NCI-H226 (cell line): ENCODE measurements at places on chromosomes 1 and 21.

DNA sequence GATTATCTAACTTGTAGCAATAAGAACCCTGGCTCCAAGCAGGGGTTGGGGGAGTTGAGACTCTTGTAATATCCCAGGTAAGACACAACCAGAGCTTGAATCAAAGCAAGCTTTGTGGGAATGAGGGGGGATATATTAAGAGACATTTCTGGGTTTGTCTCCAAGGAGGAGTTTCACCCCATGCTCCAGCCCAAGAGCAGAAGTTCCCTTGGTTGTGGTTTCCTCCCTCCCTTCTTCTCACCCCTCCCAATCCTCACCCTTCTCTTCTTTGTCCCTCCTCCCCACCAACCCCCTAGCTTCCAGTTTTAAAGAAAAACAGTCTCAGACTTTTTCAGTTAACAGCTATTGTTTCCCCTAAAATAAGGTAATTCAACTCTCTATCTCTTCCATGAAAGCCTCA lies 11.9 kb downstream of the TRAF3IP3 start:
- no peak for DNase-seq

DNA sequence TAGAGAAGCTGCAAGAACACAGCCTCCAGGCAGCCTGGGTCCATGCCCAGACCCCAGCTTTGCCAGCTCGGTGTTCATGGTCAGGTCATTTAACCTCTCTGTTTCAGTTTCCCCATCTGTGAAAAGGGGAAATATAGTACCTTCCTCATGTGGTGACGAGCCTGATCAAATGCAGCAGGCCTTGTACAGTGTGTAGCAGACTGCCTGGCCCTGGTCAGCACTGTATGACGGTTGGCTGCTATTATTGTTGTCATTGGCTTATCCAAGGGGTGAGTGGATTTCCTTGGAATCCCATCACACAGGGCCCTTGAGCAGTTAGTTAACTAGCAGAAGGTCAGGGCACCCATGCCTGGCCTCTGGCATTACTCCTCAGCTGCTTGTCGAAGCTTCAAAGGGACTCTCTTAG lies 6.6 kb upstream of the TMEM51 start:
- DNase-seq, result no peak

DNA sequence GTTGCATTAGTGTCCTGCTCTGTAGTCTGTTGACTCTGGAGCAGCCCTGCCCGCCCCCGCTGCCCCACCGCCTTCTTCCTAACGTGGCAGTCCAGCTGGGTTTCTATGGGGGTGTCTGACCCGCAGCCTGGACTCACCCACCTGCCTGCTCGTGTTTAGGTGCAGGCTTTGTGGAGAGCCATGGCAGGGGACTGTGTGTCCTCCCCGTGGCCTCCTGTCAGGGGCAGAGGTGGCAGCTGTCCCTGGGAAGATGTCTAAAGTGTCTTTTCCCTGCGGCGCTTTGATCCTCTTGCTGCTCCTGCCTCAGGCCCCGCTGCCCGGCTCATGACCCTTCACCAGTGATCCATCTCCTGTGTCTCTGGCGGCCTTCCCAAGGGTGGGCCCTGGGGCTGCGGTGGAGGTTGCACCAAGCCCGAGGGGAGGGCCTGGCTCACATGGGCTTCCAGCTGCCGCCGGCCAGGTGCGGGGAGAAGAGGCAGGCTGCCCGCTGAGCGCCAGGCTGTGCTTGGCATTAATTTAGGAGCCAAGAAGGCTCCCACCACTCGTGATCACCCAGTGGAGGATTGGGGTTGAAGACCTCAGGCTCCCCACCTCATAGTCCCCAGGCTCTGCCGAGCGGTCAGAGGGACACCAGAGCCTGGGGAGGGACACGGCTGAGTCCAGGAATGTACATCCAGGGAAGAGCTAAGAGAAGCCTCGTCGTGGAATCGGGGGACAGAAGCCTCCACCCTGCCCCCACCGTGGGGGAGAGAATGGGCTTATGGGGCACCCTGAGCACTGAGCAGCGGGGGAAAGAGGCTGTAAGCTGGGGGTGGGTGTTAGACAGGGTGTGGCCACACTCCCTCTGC lies 44.1 kb downstream of the COL18A1 start:
- no peak for DNase-seq

DNA sequence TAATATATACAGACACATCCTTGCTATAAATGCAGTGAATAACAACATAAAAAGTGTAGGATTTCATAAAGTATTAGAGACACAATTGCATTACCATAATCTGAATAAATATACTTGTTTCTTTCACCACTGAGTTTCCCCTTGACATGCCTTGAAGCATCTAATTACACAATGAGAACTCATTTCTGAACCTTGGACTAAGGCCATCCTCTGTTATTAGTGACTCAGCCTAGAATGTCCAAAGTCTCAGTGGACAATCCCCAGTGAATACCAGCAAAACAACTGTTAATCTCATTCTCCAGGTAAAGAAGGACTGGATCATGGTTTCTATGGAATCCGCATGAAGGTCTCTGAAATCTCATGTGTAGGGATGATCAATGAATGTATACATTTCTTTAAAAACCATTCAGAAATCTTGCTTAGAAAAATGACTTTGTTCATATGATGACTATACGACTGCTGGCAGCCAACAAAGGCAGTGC lies at the start of gene OR2L5:
OR2L5 (plus strand) TSS at position 432 of the 482 bp plus-strand sequence. CDS start 8,288 bp downstream, outside the sequence.
- no peak for DNase-seq

DNA sequence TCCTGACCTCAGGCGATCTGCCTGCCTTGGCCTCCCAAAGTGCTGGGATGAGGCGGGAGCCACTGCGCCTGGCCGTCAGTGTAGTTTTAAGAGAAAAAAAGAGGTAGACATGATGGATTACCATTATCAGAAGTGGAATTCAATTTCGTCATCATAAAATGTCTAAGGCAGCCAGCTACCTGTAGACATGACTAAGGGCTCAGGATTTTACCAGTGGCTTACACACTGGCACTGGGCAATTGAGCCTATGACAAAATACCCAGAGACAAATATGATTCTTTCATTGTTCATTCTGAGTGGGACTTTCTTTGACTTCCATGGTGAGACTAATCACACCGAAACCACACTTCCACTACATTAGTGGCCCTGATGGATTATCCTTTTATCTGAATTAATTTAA lies 181.5 kb downstream of the GABPA start:
- DNase-seq, result peak; percentile 91

GRCh38 chr1:59638231-59638711 lies 176.5 kb upstream of the HOOK1 start:
- peak; percentile 8 for DNase-seq

GRCh38 chr1:168759077-168759476 lies 30.1 kb upstream of the DPT start:
- DNase-seq, result no peak

- DNase-seq, result peak; percentile 19
Observed at GRCh38 chr21:42080788-42081083, 9.6 kb downstream of the UMODL1 start.

DNA sequence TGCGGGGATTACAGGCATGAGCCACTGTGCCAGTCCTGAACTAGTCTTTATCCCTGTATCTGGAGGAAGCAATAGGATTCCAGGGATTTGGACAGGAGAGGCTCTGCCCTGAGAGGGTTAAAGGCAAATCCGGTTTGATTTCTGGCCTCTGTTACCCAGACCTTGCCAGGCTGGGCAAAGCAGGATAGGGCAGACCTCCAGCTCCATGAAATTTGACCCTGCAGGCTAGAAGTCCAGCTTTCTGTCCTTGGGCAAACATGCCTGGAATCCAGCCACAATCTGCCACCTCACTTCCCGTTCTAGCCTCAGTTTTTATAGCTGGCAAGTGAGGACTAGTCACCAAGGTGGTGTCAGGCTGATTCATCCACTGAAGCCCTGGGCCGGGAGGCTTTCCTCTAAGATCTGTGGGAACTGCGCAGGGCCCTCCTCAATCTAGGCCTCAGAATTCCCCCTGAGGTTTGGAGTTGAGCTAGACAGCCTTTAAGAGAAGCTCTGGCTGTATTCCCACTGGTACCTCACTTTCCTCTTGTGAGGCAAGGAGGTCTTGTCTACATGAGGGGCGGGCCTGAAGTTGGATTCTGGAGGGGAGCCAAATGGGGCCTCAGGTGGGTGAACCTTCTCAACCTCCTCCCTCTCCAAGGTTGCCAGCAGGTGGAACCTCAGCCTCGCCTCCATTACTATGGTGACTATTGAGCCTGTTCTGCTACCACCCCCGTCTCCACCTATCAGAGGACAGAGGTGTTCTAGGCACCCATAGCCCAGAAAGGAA lies 7.0 kb upstream of the P3R3URF start:
- peak; percentile 99 for DNase-seq

GRCh38 chr1:185701650-185702049 lies 32.5 kb upstream of the HMCN1 start:
- DNase-seq, result no peak

GRCh38 chr1:243917177-243917862 lies 67.3 kb upstream of the AKT3 start:
- peak; percentile 66 for DNase-seq

DNA sequence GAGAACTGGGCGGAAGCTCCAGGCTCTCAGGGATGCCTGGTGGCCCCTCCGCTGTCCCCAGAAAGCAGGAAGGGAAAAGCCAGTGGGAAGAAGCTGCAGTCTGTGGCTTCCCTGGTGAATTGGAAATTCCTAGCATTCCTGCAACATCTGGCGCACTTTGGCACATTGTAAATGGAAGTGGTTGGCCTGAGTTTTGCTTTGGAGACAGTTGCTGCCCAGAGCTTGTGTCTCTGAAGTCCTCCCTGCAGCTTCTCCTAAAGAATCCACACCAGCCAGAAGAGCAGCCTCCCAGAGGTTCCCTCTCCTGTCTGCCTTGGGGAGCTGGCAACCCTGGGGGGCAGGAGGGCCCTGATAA lies 48.2 kb downstream of the ARHGEF10L start:
- peak; percentile 63 for DNase-seq

- no peak for DNase-seq
Observed at GRCh38 chr1:17161137-17161740, 42.0 kb upstream of the PADI2 start.

- DNase-seq, result no peak
Observed at GRCh38 chr1:221855156-221855555, 113.3 kb upstream of the DUSP10 start.

- DNase-seq, result no peak
Observed at GRCh38 chr1:27782950-27783349, 9.9 kb downstream of the STX12 start.

DNA sequence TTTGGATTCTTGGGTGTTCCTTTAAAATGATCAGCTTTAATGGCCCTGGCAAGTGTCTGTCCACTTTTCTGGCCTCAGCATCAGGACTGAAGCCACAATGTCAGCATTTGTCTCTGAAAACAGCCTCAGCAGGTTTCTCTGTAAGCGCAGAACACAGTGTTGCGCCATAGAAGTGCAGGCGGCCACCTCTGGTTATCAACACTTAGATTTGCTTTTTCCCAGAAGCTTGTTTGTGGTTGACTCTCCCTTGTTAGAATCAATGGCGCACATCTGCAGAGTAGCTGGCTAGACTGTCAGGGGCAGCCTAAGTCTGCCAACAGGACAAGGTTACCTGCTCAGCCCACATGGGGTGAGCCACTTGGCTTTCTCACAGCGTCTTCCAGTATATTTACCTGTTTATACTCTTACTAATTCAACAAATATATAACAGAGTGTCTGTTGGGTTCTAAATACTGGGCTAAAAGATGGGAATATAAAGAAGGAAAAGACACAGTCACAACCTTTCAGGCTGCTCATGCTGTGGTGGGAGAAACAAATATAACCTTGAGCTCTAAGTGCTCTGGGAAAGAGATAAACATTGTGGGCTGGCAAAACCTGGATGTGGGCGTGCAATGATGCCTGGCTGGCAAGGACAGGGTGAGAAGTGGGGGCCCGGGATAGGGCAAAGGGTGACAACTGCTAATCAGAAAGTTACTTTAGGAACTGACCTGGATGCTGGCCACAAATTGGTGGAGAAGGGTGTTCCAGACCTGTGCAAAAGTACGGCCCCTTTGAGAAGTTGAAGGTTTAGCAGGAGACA lies 149.3 kb upstream of the KIAA0040 start:
- DNase-seq, result no peak

DNA sequence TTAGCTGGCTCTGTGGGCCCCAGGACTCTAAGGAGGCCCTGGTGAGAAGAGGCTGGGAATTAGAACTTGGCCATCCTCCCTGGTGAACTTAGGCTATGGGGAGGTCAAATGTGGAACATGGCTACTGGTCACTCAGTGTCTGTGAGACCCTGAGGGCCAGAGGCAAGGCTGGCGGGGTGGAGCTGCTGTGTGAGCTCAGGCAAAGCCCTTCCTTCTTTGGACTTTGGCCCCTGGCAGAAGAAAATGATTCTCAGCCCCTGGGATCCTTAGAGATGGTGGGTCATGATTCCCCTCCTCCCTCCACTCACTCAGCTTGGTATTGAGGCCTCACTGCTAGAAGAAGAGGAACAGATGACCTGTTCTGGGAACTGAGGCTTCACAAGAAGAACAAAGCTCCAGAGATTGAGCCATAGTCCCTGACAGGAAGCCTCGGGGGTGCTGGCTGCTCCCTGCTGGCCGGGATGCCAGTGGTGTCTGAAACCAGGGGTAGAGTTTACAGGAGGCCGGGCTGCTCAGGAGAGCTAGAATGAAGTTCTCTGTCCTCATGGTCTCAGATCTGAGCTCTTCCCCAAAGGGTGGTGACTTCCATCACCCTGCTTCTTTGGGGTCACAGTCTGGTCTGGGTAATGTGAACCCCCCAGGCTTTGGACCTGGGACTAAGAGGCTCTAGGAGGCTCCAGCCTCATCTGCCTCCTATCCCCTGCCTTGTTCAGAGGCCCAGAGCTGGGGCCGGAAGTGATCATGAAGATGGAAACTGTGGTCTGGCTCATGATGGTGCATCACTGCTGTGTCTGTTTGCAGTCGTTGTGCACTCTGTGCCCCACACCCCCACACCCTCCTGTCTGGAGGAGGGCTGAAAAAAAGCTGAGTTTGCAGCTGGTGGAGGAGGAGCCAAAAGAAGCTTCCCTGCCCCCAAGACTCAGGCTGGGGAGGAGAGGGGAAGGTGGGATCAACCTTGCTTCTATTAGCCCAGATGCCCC lies 905 bp downstream of the BTBD19 start:
- DNase-seq, result peak; percentile 30

GRCh38 chr1:241079047-241079446 lies 278.0 kb downstream of the RGS7 start:
- DNase-seq, result no peak

DNA sequence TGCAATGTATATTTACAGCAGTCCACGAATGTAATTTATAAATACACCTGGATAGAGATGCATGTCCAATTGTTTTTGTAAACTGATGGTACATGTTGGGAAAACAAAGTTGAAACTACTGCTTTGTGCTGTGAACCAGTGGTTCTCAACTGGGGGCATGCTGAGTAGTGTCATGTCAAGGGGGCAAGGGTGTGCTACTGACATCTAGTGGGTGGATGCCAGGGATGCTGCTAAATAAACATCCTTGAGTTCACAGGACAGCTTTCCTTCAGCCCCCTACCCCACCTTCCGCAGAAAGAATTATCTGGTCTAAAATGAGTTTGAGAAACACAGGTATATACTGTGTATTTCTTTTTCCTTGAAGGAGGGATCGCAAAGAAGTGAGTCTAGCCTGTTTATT lies 95.9 kb downstream of the RASAL2 start:
- DNase-seq, result no peak

DNA sequence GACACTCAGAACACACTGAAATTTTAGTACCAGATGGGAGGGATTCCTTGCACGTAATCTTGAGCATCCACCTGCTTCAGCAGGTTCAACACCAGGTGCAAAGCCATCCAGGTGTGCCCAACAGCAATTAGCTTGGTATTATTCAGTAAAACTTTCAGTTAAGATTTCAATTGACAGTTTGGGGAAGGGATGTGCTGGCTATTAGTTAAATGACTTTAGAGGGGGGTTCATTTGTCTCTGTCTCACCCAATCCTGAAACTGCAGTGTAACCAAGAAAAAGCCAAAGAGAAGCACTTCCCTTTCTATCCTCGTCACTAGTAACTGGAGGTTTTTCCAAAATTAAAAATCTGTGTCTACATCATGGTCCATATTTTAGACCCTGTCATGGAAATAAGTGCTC lies 90.9 kb downstream of the PIK3R3 start:
- no peak for DNase-seq
